NCI-H2081 (cell line): ENCODE measurements at places on chromosomes 13 and 19.

- DNase-seq, result no peak
Observed at GRCh38 chr13:24900507-24900906, 136.5 kb downstream of the RNF17 start.

GRCh38 chr19:317710-318508 is 26.7 kb downstream of the MIER2 start:
- no peak for DNase-seq

DNA sequence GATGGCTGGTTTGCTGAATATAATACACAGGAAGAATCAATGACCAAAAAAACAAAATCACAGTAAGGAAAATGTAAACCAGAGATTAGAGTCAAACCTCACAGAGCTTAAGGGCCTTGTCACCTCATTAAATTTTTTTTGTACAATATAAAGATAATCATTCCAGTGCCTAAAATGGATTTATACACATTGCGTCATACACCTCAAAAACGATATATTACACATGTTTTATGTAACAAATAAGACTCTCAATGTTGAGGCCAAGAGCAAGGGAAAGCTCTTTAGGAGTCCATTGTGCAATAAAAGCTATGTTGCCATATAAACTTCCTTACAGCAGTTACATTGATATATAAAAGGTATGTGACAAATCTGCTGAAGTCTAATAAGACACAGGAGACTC is 856.7 kb upstream of the SLITRK1 start:
- DNase-seq, result no peak

- no peak for DNase-seq
Observed at GRCh38 chr19:5933391-5934068, 19.5 kb downstream of the CAPS start.
